Right lobe of liver (tissue), 6 donors: ENCODE measurements at places on chromosomes 1 and 21. TPM values are rescaled to one million over a fixed set of nuclear protein-coding genes. Genes with fewer than 3 reads are reported as not detected.
A peak's percentile ranks its signal among the peaks of the same experiment; 100 is the strongest.

- DNase-seq: no peak
These were observed 23.9 kb downstream of the PKN2 start for GRCh38 chr1:88708011-88708410.

GRCh38 chr1:228938537-228938901 lies 203.2 kb downstream of the RHOU start:
- DNase-seq: no peak

- no peak for DNase-seq
These were observed 130.1 kb downstream of the PSMG1 start for GRCh38 chr21:39053126-39053525.

DNA sequence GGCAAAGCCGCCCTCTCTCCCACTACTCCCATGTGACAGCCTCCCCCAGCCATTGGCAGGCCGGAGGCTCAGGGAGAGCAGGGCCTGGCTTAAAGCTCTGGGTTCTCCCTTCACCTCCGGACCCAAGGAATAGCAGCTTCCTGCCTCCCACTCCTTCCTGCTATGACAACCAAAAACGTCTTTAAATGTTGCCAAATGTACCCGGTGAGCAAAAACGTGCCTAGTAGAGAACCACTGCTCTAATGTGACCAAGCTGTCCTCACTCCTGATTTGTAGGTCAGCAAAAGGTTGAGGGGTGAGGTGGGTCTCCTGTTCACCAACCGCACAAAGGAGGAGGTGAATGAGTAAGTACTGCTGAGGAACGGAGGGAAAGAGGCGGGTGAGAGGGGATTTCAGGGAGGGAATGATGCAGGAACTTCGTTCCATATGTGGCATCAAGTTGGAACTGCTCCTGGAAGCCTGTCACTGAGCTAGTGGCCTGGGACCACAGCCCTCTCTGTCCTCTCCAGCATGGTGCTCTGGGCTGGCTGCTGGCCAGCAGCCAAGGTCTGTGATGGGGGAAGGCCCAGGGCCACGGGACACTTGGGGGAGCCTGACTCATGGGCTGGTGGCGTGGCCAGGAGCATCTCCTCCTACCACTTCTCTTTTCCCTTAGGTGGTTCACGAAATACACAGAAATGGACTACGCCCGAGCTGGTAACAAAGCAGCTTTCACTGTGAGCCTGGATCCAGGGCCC lies 5.7 kb downstream of the MRTO4 start:
- DNase-seq: peak; percentile 34

DNA sequence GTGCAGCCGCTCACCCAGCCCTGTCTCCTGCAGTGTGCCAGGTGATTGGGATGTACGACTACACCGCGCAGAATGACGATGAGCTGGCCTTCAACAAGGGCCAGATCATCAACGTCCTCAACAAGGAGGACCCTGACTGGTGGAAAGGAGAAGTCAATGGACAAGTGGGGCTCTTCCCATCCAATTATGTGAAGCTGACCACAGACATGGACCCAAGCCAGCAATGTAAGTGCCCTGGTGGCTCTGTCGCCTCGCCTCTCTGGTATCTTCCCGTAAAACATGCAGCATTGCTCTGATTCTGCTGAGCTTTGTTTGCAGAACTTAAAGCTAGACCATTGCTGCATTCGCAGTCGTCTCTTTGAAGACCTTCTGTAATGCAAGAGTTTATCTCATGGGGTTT lies 79.2 kb downstream of the ATP5PO start:
- no peak for DNase-seq

DNA sequence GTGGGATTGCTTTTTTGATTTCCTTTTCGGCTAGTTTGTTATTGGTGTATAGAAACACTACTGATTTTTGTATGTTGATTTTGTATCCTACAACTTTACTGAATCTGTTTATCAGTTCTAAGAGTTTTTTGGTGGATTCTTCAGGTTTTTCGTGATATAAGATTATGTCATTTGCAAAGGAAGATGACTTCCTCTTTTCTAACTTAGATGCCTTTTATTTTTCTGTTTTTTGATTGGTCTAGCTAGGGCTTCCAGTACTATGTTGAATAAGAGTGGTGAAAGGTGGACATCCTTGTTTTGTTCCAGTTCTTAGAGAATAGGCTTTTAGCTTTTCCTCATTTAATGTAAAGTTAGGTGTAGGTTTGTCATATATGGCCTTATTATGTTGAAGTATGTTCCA lies 13.1 kb upstream of the NHLH2 start:
- no peak for DNase-seq

DNA sequence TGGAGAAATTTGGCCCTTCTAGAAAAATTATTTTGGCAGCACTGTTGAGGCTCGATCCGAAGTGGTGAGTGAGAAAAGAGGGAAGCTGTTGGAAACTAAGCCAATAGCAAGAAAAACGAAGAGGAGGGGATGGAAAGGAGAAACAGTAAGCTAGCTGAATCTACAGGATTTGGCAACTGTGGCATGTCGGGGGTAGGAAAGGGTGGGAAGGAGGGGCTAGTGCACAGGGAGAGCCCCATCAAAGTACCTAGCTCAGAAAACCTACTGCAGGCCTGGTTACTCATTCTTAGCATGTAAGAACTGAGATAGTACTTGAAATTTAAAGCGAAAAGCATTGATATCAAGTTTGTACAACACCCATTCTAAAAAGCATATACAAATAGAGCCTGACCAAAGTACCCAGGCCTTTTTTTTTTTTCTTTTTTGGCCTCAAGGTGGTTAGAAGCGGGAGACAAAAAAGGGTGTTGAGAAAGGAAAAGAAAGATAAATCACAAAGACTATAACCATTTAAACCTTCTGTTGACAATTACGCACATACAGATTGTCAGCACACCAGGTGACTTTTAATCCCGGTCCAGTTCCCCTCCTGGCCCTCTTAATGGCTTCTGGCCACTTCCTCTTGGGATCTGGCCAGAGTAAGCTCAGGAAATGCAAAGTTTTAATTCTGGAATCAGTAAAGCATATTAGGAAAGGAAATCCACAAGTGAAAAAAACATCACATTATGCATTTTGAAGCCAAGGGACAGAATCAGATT lies 50.4 kb downstream of the SLC16A1 start:
- DNase-seq: peak; percentile 41

DNA sequence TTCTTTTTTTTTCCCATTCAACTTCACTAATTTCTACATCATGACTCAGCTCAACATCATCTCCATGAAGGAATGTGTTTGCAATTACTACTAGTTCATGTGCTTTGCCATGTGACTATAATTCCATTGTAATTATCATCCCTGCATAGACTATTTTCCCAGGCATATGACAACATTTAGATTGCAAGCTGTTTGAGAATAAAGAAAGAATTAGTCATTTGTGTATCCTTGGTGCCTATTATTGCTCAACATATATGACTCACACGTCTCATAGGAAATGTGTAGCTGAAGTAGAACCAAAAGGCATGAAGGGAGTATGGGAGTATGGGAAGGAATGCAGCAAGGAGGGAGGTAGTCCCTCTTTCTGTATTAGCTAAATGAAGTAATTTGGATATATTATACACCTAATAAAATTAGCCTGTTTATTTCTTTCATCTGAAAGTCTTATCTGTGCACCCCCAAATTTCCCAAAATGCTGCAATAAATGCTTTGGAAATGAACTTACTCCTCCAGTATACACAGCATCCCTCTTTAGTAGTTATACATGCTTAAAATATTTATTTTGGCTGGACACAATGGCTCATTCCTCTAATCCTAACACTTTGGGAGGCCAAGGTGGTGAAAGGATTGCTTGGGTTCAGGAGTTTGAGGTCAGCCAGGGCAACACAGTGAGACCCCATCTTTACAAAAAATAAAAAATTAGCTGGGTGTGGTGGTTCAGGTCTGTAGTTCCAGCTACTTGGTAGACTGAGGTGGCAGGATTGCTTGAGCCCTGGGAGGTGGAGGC lies 316.9 kb upstream of the ADGRL4 start:
- no peak for DNase-seq

DNA sequence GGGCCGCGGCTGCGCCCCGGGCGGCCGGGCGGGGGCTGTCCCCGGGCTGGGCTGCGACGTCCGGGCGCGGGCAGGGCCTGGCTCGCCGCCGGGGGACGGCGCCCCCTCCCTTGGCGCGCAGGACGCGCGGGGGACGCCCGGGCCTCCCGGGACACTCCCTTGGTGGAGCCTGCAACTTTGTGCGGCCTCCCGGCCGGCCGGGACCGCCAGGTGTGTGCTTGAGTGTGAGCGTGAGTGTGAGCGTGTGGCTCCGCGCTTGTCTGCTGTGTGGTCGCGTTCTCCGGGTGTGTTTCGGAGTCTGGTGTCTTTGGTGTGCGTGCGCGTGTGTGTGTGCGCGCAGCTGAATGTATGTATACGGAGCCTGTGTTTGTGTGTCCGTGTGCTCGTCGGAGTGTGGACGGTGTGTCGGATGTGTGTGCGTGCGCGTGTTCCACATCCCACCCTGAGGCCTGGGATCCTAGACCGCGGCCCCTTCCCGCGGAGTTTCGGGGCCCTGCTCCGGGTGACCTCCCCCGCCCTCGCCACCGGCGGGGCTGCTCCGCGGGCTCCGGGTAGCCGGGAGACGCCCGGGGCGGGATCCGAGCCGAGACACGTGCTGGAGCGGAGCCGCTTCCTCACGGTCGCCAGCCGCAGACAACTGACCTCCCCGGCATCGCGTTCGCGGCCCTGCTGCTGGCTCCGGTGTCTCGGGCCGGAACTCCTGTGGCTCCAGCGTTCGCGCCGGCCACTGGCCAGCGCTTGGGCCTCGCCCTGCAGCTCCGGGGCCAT lies 1.7 kb downstream of the PTPRU start:
- DNase-seq: peak; percentile 76

DNA sequence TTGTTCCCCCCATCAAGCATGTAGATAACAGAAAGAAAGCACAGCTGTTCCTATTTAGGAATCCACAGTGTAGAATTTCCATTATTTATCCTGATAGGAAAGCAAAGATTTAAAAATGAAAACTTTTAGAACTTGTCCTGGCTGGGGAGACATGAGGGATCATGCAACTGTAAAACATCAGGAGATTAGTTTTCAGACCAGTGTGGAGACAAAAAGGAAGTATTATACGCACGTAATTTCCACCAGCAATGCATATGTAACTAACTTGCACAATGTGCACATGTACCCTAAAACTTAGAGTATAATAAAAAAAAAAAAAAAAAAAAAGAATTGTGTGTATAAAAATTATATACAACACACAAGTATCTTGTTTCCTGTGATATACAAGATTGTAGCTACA lies 172.4 kb downstream of the NEGR1 start:
- DNase-seq: no peak

GRCh38 chr1:15314328-15315281 lies 67.6 kb downstream of the FHAD1 start:
- no peak for DNase-seq

GRCh38 chr1:77467021-77467595 lies 185.3 kb downstream of the AK5 start:
- DNase-seq: no peak

DNA sequence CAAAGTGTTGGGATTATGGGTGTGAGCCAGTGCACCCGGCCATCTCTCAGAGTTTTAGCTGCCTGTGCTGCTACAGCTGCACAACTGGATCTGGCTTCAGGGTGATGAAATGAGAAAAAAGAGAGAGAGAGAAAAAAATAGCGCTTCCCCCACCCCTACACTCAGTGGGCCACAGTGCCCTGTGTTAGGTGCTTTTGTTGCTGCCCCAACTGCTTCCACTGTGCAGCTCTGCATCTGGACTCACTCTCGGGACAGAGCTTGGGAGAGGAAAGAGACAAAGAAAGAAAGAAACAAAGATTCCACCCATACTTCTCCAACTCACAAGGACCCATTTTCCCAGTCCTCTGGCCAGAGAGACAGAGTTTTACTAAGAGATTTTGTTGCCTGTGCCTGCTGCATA lies 50.4 kb downstream of the INAVA start:
- DNase-seq: no peak

DNA sequence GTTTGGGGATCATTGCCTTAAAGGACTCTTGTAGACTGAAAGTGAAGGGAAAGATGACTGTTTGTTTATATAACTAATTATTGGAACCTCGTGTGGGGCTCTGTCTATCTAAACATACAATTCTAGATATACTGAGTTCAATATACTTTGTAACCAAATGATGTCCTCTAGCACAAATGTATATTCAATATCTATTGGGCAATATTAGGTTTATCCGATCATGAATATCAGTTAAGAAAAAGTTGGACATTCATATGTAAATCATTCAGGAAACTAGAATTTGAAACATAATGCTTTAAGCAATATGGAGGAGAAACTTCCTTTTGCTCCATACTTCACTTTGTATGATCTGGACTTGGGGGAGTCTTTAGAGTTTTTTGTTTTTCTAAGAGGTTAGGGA lies 8.9 kb upstream of the RC3H1 start:
- no peak for DNase-seq

The KCNE2 gene
- not detected for total RNA-seq

The FABP3 gene
- total RNA-seq: 2.7 TPM

The EPS8L3 gene
- not detected for total RNA-seq

The ZSWIM5 gene
- total RNA-seq: 0.19 TPM

The ACKR1 gene
- total RNA-seq: 0.53 TPM

The ETV3 gene
- 7.5 TPM for total RNA-seq

The ADAMTS4 gene
- 3.0 TPM for total RNA-seq
